ENCODE measurements at places on chromosomes 3 and 15. TPM values are rescaled to one million over a fixed set of nuclear protein-coding genes. Genes with fewer than 3 reads are reported as not detected.

- H3K4me3 ChIP-seq: no peak overlapping the region
- H3K27me3 ChIP-seq: no peaks in the 10 kb centered on the region
- DNase-seq: no peak
- H3K4me1 ChIP-seq: 0 out of 2 replicates have a peak, but pooled peaks cover 4% of the 10 kb centered on the region
Measured at GRCh38 chr3:37703626-37704025, 158.1 kb upstream of the CTDSPL start.

DNA sequence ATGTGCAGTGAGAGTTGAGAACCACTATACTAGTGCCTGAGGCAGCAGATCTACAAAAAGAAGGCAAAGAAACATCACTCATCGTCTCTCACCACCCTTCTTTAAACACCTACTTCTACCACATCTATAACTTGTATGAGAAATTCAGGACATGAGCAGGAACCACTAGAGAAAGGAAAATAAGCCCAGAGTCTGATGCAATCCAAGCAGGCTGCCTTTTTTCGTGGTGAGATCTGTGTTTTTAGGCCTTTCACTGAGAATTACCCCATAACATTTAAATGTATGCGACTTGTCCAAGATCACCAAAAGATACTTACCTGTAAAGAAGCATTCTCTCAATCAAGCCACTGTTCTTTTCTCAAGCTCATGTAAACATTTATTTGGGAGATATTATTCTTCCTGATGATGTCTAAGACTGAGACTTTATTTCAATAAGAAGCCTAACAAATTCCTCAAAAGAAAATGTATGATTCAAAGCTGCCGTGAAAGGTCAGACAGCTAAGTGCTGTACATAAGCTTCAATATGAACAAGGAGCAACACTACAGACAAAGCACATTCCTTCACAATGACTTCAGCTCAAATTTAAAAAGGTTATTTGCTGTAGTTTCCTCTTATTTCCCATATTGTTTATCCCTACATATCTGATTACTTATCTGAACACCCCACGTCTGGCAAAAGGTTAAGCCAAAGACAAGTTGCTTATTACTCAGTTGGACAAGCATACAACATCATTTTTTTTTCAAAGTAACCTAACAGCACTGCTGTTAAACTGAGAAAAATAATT, 16.5 kb downstream of the SPICE1 start:
- H3K27ac ChIP-seq: no peak overlapping the region
- H3K4me3 ChIP-seq: no peak overlapping the region
- no peak for DNase-seq
- H3K4me1 ChIP-seq: no peaks in the 10 kb centered on the region
- H3K27me3 ChIP-seq: no peaks in the 10 kb centered on the region

DNA sequence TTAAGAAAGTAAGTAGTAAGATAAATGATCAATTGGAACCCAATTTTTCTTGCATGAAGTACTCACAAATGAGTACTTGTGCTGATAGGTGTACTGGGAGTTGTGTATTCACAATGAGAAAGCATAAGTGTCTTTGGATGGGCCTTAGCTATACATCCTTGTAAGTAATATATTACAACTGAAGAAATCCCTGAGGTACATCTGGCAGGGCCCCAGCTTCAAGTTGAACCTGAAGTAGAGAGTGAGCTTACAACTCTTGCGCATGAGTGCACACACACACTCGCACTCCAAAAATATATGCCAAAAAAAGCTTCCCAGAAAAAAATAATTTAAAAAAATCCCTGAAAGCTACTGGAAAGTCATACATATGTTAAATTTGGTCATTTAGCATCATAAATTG, 222.5 kb downstream of the ROBO2 start:
- H3K4me1 ChIP-seq: no peaks in the 10 kb centered on the region
- H3K27me3 ChIP-seq: no peaks in the 10 kb centered on the region
- H3K4me3 ChIP-seq: no peak overlapping the region
- no peaks in the 10 kb centered on the region for H3K36me3 ChIP-seq

The NBEAL2 gene
- 46.9 TPM for total RNA-seq

The UBR1 gene
- total RNA-seq: 18.7 TPM
